ENCODE measurements at places on chromosomes 13 and 19. TPM values are rescaled to one million over a fixed set of nuclear protein-coding genes. Genes with fewer than 3 reads are reported as not detected.

- DNase-seq, result no peak
These were observed 76.1 kb downstream of the KL start for GRCh38 chr13:33092073-33092987.

GRCh38 chr13:70945506-70945905 lies 837.3 kb upstream of the KLHL1 start:
- DNase-seq, result no peak

ARHGEF1 gene
- polyA plus RNA-seq, result 49.9 TPM

TMEM59L gene
- polyA plus RNA-seq, result 13.3 TPM

DNA sequence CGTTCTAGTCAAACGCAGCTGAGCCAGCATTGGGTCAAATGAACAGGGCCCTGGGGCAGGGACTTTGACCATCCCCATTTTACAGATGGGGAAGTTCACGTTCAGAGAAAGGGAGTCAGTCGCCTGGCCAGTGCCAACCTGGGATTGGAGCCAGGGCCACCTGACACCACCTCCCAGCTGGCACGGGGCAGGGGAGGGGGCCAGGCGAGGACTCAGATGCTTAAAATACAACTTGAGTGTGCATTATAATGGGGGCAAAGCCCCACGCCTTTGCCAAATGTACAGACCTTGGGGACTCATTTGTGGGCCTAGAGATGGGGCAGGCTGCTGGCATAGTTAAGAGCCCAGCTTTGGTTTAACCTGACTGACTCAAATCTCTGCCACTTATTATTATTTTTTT lies 14.6 kb downstream of the PRR12 start:
- no peak for DNase-seq

- DNase-seq, result no peak
These were observed 239.7 kb upstream of the ZNF507 start for GRCh38 chr19:32105527-32106310.

DNA sequence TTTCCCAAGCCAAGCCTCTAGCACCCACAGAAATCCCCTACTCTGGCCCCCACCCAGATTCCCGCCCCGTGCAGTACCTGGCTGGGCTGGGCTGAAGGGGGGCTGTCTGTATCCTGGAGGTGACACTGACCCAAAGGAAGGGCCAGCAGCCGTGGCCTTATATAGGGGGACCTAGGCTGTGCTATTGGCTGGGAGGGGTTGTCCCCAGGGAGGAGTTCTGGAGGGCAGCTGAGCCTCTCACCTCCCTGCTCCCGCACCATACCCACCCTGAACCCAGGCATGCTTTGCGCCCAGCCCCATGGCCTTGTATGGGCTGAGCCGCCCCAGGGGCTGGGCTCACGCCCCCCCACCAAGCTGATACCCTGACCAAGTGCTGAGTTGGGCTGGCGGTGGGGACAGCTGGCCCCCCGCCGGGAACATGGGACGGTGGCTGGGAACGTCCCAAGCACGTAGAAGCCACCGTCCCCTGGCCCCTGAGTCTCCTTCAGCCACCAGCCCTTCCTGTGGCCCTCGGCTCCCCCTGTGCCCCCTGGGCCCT lies at the start of gene CKM:
Gene CKM (minus strand): TSS at position 132 of the 538 bp plus-strand sequence. CDS start 3,162 bp downstream, outside the sequence.
- peak; percentile 84 for DNase-seq

All from muscle of leg (tissue), 16 donors.